C1 segment of cervical spinal cord (tissue), 14 donors: ENCODE measurements at places on chromosomes 12 and 14.

GRCh38 chr12:47273191-47273626 lies 193.4 kb upstream of the AMIGO2 start:
- no peak for DNase-seq

GRCh38 chr12:1595026-1595561 lies 713 bp upstream of the FBXL14 start:
- peak; percentile 70 for DNase-seq

GRCh38 chr14:52060080-52060479 lies 8.8 kb downstream of the NID2 start:
- DNase-seq: no peak

- no peak for DNase-seq
These were observed 343.4 kb downstream of the LRIG3 start for GRCh38 chr12:58576916-58577315.

GRCh38 chr12:91913651-91914050 lies 232.0 kb downstream of the BTG1 start:
- DNase-seq: no peak

DNA sequence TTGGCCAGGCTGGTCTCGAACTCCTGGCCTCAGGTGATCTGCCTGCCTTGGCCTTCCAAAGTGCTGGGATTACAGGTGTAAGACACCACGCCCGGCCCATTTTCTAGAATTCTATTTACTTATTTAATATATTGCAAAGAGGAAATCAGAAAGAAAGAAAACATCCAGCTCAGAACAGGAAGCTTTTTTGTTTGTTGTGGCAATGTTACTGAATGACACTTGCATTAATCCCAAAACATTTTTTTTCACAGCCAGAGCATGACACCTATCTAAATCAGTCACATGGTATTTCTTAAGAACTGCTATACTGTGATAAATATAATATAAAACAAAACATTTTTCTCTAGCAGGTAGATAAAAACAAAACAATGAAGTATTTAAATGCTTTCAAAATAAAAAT lies 12.6 kb downstream of the CFL2 start:
- no peak for DNase-seq

- DNase-seq: no peak
These were observed 178.3 kb downstream of the IPO8 start for GRCh38 chr12:30517320-30517719.

DNA sequence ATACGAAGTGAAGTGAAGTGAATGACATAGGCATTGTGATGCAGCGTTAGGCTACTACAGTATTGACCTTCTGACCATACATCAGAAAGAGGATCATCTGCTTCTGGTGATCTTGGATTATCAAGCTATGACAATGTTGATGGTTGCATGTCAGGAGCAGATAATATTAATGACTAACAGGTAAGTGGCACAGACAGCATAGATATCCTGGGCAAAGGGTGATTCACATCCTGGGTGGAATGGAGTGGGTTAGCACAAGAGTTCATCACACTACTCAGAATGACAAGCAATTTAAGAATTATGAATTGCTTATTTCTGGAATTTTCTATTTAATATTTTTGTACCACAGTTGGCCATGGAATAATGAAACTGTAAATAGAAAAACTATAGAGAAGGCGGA lies 397.9 kb upstream of the ATP2B1 start:
- DNase-seq: no peak

- no peak for DNase-seq
These were observed 250.1 kb upstream of the CAND1 start for GRCh38 chr12:67019070-67019469.

GRCh38 chr12:117850048-117850447 lies 118.7 kb downstream of the KSR2 start:
- peak; percentile 5 for DNase-seq

DNA sequence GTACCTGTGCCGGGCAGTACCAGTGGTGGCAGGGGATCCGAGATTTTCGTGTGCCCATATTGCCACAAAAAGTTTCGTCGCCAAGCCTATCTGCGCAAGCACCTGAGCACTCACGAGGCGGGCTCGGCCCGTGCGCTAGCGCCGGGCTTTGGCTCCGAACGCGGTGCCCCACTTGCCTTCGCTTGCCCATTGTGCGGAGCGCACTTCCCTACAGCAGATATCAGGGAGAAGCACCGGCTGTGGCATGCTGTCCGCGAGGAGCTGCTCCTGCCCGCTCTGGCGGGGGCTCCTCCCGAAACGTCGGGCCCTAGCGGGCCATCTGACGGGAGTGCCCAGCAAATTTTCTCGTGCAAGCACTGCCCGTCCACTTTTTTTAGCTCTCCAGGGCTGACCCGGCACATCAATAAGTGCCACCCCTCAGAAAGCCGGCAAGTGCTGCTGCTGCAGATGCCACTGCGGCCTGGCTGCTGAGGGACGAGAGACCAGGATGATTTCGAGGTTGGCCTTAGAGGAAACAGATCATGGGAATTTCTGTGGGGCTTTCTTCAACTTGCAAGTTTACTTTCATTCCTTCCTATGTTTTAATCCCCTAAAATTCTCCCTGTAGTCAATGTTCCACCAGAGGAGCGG lies 1.6 kb downstream of the INSM2 start:
- DNase-seq: no peak

GRCh38 chr12:132633901-132634300 lies 15.3 kb downstream of the P2RX2 start:
- DNase-seq: no peak

DNA sequence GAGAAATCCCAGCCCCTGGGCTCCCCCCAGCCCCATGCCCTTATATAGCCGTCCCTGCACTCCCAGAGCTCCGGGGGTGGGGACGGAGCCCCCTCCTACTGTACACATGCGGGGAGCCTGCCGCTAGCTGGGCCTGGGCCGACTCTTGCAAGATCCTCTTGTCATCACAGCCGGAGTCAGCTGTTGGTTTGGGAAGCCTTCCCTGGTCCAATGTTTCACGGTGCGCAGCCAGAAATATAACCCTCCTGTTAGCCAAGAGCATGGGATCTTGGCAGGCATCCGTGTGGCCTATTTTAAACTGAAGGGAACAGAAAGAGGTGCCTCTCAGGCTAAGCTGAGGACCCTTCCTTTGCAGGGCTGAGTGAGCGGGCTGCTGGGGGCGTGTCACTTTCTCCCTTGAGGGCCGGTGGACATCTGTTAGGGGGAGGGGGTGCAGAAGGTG lies 175.3 kb downstream of the TSPAN9 start:
- peak; percentile 35 for DNase-seq

- no peak for DNase-seq
These were observed 189.6 kb upstream of the SFSWAP start for GRCh38 chr12:131521326-131521725.

- DNase-seq: no peak
These were observed 177.9 kb downstream of the TSPAN9 start for GRCh38 chr12:3255057-3255456.

DNA sequence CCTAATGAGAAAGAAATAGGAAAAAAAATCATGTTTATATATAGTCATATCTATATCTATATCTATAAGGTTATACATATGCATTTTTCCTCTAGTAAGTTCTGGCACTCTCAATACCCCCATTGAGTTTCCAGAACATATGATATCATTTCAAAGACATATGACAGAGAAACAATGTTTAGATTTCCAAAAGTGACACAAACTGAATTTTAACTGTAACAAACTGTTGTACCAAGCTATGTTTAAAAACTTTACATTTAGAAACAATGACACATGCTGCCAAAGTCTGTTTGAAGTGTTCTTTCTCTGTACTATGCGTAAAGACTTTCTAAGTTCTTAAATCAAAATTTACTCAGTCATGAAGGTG lies 171.6 kb downstream of the PRKD1 start:
- DNase-seq: no peak

DNA sequence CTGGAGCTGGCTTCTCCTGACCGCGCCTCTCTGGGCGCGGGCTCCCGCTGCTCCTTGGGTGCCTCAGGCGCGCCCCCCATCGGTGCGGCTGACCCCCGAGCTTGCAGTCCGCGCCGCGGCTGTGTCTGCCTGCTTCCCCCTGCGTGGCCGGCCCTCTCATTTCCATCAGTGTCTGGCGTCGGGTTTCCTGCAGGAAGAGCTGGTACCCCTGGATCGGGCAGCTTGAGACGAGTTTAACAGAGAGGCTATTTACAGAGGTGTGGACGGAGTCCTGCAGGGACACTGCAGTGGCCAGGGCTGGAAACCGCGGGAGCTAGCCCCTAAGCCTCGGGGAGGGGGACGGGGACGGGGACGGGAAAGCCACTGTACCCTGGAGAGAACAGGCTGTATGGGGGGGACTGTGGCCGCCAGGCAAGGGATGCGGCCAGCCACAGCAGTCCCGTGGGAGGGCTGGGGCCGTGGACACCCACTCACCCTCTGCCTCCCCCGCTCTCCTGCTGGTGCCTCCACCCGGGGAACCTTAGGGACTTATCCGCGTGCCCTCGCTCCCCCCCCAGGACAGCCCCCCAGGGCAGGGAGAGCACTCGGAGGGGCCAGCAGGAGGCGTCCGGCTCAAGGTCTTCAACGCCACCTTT lies 3.7 kb upstream of the CACNA2D4 start:
- no peak for DNase-seq

DNA sequence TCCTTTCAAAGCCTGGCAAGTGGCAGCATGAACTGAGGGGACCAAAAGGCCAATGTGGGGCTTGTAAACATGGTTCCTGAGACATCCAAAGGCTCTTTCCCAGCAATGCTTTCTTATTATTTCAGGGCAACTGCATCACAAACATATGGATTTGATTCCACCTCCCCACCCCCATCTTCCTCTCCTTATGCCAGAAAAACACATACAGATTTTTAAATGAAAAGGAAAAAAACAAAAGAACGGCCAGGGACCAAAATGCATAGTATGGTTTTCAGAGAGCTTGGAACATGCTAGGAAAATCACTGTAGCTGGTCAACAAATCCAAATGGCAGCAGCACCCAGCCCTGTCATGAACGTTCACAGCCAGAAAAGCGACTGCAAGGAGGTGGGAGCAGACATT lies 167.6 kb downstream of the ANO2 start:
- no peak for DNase-seq

DNA sequence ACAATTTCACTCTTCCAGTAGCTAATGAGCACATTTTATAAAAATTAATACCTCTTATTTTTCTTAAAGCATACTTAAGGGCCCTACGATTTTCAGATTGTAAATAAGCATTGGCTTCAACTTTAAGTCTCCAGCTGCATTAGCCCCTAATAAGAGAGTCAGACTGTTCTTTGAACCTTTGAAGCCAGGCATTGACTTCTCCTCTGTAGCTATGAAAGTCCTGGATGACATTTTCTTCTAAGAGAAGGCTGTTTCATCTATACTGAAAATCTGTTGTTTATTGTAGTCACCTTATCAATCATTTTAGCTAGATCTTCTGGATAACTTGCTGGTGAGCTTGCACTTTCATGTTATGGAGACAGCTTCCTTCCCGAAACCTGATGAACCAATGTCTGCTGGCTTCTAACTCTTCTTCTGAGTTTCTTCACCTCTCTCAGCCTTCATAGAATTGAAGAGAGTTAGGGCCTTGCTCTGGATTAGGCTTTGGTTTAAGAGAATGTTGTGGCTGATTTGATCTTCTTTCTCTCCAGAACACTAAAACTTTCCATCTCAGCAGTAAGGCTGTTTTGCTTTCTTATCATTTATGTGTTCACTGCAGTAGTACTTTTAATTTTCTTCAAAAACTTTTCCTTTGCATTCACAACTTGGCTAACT lies 377.1 kb upstream of the RGS6 start:
- no peak for DNase-seq

- DNase-seq: no peak
These were observed 96.4 kb upstream of the SOX5 start for GRCh38 chr12:24045816-24046257.

GRCh38 chr12:77861317-77861716 lies 30.6 kb downstream of the NAV3 start:
- DNase-seq: no peak

GRCh38 chr14:67357969-67358354 lies 1.6 kb downstream of the ATP6V1D start:
- no peak for DNase-seq

GRCh38 chr12:23899434-23899833 lies 50.0 kb downstream of the SOX5 start:
- DNase-seq: no peak

- DNase-seq: no peak
These were observed 21.0 kb upstream of the PPP1R13B start for GRCh38 chr14:103868242-103868897.

- DNase-seq: no peak
These were observed 218.3 kb upstream of the CPNE8 start for GRCh38 chr12:39123580-39124253.

DNA sequence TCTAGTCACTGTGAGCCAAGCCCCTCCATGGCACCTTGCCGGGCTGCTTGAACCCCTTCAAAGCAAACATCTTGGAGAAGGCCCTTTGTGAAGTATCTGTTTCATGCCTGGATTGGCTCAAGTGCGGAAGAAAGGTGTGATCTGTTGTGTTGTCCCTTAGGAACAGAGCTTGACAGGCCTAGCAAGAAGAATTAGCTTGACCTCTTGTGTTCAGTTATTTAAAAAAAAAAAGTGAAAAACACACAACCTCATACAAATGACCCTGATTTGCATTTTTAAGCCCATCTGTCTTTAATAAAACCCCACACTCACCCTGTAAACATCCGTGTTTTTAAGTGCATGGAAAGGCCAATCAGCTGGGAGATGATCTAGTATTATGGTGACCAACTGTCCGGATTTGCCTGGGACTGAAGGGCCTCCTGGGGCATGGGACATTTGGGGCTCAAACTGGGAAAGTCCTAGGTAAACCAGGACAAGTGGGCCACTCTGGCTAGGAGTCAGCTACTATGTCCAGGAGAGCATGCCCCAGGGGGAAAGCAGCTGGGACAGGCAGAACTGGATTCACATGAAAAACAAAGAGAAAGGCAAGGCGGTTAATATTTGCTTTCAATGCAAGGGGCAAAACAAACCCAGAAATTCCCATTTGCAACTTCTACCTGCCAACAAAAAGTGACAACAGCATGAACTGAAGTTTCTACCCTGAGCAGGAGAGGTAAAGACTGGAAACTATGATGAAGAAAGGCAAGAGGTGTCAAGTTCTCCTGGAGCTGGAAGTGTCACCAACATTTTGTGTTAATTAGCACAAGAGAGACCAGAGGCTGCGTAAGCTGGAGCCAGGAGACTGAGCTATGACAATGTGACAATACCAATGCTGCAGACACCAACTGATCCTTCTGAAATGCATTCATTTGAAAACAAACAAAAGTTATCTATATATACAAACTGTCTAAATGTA lies 78.6 kb downstream of the CLMN start:
- no peak for DNase-seq

- DNase-seq: no peak
These were observed 1321.5 kb upstream of the FLRT2 start for GRCh38 chr14:84208451-84208850.

DNA sequence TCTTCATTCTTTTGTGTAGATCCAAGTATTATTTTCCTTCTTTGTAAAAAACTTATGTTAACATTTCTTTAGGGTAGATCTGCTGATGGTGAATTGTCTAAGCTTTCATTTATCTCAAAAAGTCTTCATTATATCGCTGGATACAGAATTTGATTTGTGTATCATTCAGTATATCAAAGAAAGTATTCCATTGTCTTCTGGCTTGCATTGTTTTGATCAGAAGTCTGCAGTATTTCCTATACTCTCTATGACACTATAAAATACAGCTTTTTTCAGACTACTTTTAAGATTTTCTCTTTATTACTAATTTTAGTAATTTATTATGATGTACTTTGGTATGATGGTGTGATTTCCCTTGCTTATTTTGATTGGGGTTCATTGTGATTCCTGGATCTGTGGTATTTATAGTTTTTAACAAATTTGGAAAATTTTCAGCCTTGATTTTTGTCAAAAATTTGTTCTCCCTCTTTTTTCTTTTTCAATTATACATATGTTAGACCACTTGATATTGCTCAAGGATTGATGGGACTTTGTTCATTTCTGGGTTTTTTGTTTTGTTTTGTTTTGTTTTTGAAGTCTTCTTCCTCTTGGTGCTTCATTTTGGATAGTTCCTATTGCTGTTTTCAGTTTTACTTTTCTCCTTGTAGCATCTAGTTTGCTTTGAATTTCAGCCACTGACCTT lies 176.5 kb downstream of the ZFP36L1 start:
- no peak for DNase-seq
